SK-N-SH treated with all-trans-retinoic acid at 6 μM for 48 hours (cell line): ENCODE measurements at places on chromosomes 11 and 22.

GRCh38 chr22:43477966-43478365 lies 66.2 kb downstream of the MPPED1 start:
- no peak for ATAC-seq

GRCh38 chr11:64240435-64241240 lies at the start of gene FKBP2:
FKBP2 (plus strand) TSS chr11:64241095; CDS start chr11:64242388, 1,293 bp downstream.
- ATAC-seq = peak; percentile 60

GRCh38 chr11:115159207-115159606 lies 345.0 kb downstream of the CADM1 start:
- no peak for ATAC-seq

- no peak for ATAC-seq
Observed at GRCh38 chr11:94184846-94185245, 56.2 kb downstream of the PANX1 start.

DNA sequence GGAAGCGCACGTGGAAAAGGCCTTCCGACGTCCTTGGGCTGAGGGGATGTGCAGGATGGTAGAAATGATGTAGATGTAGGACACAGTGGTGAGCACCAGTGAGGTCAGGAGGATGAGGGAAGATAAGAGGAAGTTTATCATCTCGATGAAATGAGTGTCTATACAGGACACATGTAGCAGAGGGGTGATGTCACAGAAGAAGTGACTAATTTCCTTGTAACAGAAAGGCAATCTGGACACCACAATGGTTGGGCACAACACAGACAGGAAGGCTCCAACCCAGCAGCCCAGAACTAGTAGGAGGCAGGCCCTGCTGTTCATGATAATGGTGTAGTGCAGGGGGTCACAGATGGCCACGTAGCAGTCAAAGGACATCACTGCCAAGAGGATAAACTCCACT lies 35.0 kb upstream of the OR6M1 start:
- ATAC-seq = no peak

GRCh38 chr22:49955581-49956417 lies 4.8 kb upstream of the PIM3 start:
- ATAC-seq = no peak

GRCh38 chr22:46471901-46472721 lies 65.3 kb downstream of the CELSR1 start:
- peak; percentile 69 for ATAC-seq

- no peak for ATAC-seq
Observed at GRCh38 chr11:129722529-129722928, 93.1 kb upstream of the TMEM45B start.

DNA sequence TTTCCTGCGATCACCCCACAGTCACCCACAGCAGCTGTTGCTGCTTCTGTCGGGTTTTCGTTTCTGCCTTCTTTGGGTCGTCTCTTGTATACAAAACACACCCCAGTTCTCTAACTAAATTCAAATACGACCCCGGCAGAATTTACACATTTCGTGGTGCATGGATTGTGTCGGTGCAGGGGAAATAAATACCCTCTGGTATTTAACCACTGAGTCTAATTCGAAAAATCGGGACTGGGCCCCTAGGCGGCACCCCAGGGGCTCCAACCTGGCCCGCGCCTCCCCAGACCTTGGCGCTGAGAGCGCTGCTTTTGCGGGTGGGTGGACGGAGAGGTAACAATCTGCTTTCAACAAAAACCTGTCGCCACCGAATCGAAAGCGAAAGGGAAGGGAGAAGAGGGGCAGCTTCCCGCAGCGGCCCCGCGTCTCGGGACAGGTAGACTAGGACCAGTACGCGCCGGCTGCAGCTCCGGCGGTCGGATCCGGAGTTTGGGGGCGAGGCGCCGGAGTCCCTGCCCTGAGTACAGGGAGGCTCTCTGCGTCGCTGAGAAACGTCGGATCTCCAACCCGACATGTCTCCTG lies 4.4 kb downstream of the ALX4 start:
- peak; percentile 9; the same call in 2 of the 3 replicates for ATAC-seq

DNA sequence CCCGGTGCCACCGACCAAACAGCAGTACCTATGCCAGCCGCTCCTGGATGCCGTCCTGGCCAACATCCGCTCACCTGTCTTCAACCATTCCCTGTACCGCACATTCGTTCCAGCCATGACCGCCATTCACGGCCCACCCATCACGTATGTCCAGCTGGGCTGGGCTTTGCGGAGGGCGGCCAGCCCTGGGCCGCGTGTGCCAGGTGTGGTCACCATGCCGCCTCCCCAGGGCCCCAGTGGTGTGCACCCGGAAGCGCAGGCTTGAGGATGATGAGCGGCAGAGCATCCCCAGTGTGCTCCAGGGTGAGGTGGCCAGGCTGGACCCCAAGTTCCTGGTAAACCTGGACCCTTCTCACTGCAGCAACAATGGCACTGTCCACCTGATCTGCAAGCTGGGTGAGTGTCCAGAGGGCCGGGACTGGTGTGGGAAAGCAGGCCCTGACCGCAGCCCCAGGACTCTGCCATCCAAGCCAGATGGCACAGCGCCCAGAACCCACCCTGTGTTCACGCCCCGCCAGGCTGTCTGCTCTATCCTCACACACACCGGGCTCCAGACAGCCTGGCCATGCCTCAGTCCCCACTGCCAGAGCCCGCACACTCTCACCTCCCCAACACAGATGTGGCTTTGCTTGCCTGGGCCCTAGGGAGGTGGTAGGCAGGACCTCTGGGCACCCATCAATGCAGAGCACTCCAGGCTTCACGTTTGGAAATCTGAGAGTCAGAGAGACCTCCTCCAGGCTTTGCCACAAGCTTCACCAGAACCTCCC lies 77.6 kb downstream of the MED15 start:
- ATAC-seq = peak; percentile 4; the same call in 1 of the 3 replicates

- no peak for ATAC-seq
Observed at GRCh38 chr11:99148352-99148751, 127.6 kb downstream of the CNTN5 start.

DNA sequence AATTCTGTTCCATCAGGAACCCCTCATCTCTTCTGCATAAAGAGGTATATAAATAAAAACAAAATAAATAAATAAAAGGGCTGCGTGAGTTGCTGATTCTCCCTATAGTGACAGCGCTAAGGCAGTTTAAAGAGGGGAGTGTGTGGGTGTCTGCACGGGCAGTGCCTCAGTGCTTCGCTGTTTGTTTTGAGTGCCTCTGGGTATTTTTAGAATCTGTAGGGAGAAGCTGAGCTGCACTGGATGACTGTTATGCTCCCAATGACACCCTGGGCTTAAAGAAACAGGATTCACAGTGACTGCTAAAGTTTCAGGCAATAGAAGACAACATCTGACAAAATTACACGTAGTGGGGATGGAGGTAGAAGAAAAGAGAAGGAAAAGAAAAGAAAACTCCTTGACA lies 38.8 kb downstream of the SLC1A2 start:
- ATAC-seq = no peak

- no peak for ATAC-seq
Observed at GRCh38 chr11:43010042-43010441, 301.8 kb upstream of the API5 start.

GRCh38 chr11:70049045-70049444 lies 29.1 kb upstream of the ANO1 start:
- ATAC-seq = no peak

GRCh38 chr11:31818425-31818755 lies 7.3 kb upstream of the PAX6 start:
- no peak for ATAC-seq

DNA sequence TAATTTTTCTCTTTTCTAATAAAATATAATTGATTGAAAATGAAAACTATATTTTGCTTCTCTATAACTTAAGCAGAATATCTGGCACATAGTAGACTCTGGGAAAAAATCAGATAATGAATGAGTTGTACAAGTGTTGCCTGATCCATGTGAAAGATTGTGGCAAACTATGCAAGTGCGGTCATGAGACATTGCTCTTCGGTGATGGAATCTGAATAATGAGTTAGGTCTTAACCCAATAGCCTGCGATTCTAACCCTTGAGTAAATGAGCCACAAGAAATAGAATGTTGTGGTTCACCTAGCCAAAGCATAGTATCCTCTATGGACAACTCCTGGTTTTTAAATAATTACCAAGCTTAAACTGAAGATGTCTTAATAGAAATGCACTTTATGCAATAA lies 333.7 kb upstream of the LUZP2 start:
- ATAC-seq = no peak

DNA sequence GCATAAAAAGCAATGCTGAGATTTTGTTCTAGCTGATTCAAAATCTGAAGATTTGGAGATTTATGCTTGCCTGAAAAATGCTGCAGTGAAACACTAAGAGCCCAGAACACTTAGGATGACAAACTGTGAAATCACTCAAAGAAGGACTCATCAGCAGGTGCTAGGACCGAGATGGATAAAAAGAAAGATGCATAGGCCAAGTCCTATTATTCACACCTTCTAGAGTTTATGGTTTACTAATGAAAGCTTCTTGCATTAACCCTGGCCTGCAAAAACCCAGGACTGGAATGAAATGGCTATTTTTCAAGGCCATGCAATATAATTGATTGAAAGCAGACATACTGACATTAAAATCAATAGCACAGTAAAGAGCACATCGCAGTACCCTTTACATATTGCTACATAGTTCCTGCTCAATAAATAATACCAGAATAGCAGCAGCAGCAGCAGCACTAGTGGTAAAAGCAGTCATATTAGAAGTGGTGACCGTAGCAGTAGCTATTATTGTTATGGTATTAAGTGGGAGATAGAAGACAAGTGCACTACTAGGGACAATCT lies 161.7 kb downstream of the RAB38 start:
- no peak for ATAC-seq

- ATAC-seq = peak; percentile 35
Observed at GRCh38 chr22:24482575-24482974, 12.6 kb upstream of the UPB1 start.

DNA sequence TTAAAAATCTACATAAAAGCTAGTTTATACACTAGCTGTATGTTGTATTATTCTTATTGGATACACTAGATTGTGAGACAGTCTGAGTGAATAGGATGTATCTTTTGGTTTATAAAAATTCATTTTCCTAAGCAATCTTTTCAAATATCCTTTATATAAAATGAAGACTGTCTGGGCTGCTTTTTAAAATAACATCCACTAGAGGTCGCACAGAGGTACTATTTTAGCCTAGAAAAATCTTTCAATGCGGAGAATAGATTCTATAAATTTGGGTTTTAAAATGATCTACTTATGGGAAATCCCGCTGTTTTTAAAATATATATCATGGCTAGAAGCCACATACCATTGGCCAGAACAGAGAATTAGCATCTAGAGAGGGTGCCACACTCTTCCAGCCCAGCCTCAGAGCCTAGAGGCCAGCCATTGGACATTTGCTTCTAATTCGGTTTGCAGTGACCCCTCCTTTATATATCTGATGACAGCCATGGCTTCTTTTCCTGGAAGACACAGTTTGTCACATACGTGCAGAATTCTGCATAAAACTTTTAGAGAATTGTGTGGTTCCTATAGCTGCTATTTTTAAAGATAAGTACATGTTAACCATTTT lies 7.3 kb downstream of the C11orf97 start:
- peak; percentile 79 for ATAC-seq

GRCh38 chr11:17366495-17366894 lies 14.9 kb downstream of the NCR3LG1 start:
- ATAC-seq = no peak

- ATAC-seq = no peak
Observed at GRCh38 chr11:125637840-125638239, 12.9 kb downstream of the CHEK1 start.

GRCh38 chr22:39475337-39475736 lies 18.5 kb downstream of the MGAT3 start:
- ATAC-seq = no peak

DNA sequence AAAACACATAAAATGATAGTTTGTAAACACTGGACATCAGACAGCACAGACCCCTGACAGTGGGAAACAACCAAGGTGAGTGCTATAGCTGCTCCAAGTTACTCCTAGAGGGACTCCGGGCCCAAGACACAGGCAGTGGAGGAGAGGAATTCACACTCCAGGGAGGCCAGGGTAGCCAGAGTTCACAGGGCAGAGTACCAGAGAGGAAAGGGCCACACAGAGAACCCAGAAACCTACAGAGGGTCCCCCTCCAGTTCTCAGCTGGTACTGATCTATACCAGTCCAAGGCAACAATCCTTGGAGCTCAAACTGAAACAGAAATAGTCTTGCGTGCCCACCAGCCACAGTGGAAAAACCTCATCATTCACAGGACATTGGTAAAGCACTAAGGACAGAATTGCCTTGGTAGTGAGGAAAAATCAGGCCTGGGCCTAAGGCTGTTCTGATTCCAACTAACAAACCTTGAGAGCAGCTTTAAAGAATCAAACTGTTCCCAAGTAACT lies 7.6 kb downstream of the VPS37C start:
- peak; percentile 63 for ATAC-seq

DNA sequence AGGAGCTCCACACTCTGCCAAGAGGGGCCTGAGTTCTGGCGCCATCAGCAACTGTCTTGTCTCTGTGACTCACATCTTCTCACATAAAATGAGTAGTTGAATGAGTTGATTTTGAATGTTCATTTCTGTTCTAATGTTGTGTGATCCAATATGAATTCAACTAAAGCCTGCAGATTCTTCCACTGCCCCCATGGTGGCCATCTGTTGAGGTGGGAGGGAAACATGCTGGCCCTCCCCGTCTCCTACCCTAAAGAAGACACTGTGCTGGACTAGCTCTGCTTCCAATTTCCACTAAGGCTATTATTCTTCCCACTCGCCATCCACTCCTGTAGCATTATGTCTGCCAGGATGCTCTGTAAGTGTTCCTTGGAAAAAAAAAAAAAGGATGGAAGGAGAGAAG lies 555.6 kb upstream of the LARGE1 start:
- no peak for ATAC-seq

DNA sequence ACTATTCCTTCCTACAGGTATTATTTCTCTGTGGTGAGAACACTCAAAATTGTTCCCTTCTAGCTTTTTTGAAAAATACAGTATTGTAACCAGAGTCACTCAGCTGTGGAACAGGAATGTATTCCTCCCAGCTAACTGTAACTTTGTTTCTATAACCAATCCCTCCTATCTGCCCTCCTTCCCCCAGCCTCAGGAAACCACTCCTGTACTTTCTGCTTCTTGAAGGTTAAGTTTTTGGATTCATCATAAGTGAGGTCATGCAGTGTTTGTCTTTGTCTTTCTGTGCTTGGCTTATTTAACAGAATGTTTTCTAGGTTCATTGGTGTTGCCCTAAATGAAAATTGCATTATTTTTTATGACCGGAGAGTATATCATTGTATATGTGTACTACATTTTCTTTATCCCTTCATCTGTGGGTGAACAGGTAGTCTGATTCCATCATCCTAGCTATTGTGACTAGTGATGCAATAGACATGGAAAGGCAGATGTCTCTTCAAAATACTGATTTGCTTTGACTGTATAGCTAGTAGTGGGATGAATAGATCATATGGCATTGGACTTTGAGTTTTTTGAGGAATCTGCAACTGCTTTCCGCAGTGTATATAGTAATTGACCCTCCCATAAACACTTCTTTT lies 112.9 kb upstream of the GRK3 start:
- no peak for ATAC-seq

- ATAC-seq = 0 out of 3 replicates have a peak, but pooled peaks have one; percentile 23
Observed at GRCh38 chr11:126711977-126712625, 288.5 kb downstream of the KIRREL3 start.

DNA sequence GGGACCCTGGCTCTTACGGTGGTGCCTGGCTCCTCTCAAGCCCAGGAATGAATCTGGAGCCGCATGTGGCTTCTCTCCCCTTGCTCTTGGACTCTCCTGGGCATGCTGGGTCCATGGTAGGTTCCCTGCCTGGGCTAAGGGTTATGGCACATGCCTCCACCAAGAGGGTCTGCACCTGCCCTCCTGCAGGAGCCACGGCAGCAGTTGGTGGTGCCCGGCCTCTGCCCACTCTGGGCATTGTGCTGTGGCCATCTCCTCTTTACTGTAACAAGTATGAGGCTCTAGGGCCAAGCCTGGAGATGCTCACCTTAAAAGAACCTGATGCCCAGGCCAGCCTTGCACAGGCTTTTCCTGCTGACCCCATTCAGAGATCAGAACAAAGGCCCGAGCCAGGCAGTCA lies 104.0 kb upstream of the PITPNB start:
- ATAC-seq = no peak

- ATAC-seq = no peak
Observed at GRCh38 chr11:69205743-69206612, 50.2 kb downstream of the SMIM38 start.
